ENCODE measurements at places on chromosomes 3 and 15. TPM values are rescaled to one million over a fixed set of nuclear protein-coding genes. Genes with fewer than 3 reads are reported as not detected.

GRCh38 chr3:24944805-24945520 lies 450.3 kb upstream of the THRB start:
- H3K4me3 ChIP-seq, result no peak overlapping the region
- H3K27ac ChIP-seq, result no peak overlapping the region
- H3K27me3 ChIP-seq, result no peaks in the 10 kb centered on the region
- no peaks in the 10 kb centered on the region for H3K4me1 ChIP-seq
- no peaks in the 10 kb centered on the region for H3K36me3 ChIP-seq
- no peak for DNase-seq

- no peak overlapping the region for H3K27ac ChIP-seq
- no peaks in the 10 kb centered on the region for H3K4me1 ChIP-seq
- H3K36me3 ChIP-seq, result no peaks in the 10 kb centered on the region
- no peaks in the 10 kb centered on the region for H3K27me3 ChIP-seq
These were observed 92.6 kb upstream of the STRIT1 start for GRCh38 chr3:155385896-155386625.

DNA sequence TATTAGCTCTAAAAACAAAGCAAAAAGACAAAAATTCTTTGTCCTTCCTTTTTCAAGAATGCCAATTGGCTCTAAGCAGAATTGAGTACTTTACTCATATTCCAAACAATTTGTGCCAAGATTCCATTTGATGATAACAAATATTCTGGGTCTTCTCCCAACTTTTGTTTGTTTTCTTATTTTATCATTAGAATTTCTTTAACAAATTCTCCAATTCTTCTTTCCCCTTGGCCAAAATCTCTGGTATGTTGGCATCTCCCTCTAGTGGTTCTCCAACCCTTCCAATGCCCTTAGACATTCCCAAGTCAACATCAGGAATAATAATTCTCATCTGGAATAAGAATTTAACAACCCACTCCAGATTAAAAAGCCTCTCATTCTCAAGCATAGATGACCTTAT lies 5.3 kb downstream of the CPOX start:
- no peaks in the 10 kb centered on the region for H3K36me3 ChIP-seq
- H3K27ac ChIP-seq, result no peak overlapping the region
- no peak for DNase-seq
- no peak overlapping the region for H3K4me3 ChIP-seq
- no peaks in the 10 kb centered on the region for H3K27me3 ChIP-seq
- peaks cover 36% of the 10 kb centered on the region for H3K4me1 ChIP-seq

- no peak for DNase-seq
- no peak overlapping the region for H3K4me3 ChIP-seq
- H3K27me3 ChIP-seq, result no peaks in the 10 kb centered on the region
- H3K36me3 ChIP-seq, result no peaks in the 10 kb centered on the region
- H3K4me1 ChIP-seq, result peaks cover 3% of the 10 kb centered on the region
These were observed 12.2 kb downstream of the GBE1 start for GRCh38 chr3:81749265-81749664.

GRCh38 chr3:88542916-88543315 lies 393.2 kb downstream of the C3orf38 start:
- no peaks in the 10 kb centered on the region for H3K36me3 ChIP-seq
- H3K27me3 ChIP-seq, result no peaks in the 10 kb centered on the region
- no peak for DNase-seq
- no peak overlapping the region for H3K4me3 ChIP-seq
- no peaks in the 10 kb centered on the region for H3K4me1 ChIP-seq

DNA sequence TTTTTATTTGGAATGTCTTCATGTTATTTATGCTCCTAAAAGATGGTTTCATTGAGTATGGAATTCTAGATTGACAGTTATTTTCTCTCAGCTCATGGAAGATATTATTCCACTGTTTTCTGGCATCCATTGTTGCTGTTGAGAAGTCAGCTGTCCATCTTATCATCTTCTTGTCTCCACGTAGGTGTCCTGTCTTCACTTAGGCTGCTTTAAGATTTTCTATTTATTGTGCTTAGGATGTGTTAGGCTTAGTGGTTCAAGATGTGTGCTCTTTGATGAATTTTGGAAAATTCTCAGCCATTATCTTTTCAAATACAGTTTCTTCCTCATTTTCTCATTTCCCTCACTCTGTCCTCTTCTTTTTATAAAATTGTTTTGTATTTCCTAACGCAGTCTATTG lies 52.0 kb downstream of the SNRK start:
- H3K36me3 ChIP-seq, result peaks cover 3% of the 10 kb centered on the region
- no peak for DNase-seq
- H3K27me3 ChIP-seq, result no peaks in the 10 kb centered on the region
- H3K4me1 ChIP-seq, result no peaks in the 10 kb centered on the region
- no peak overlapping the region for H3K4me3 ChIP-seq

Gene SAMD7
- total RNA-seq, result not detected

Gene PIGZ
- total RNA-seq, result 2.9 TPM

Gene TM4SF4
- total RNA-seq, result 1.3 TPM
